ENCODE measurements at places on chromosomes 7 and 10. TPM values are rescaled to one million over a fixed set of nuclear protein-coding genes. Genes with fewer than 3 reads are reported as not detected.

DNA sequence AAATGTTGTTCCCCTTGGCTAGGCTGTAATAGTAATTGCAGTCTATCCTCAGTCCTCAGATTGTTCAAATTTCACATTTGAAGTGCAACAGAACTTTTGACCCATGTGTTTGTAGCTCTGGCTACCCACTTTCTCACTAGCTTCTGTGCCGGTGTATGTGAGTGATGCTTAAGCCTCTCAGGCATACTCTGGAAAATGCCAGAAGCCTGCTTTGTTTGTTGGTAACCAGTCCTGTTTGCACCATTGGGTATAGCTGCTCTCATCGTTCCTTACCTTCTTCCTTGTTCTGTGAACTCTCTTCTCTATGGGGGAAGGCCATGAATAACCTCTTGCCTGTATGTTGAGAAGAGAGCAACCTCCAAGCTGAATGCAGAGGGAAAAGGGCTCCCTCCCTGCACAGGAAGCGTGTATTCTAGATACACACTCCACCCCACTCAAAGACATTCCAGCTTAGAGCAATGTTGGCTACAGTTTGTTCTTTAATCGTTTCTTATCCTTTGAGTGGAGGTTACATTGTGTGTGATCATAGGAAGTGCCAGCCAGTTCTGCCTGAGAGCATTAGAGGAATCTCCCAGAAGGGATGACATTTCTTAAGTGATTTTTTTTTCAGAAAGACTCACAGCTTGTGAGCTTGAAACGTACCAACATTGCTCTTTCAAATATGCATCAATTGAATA, 40.5 kb downstream of the C1QL3 start:
- H3K27me3 ChIP-seq, result no peaks in the 10 kb centered on the region
- no peak overlapping the region for H3K4me3 ChIP-seq
- H3K27ac ChIP-seq, result no peak overlapping the region
- peaks cover 8% of the 10 kb centered on the region for H3K36me3 ChIP-seq
- DNase-seq, result no peak

Gene MARCHF5
- total RNA-seq, result 8.7 TPM

Gene FKBP6
- not detected for total RNA-seq

Gene TLX1
- total RNA-seq, result 7.0 TPM

All from stomach (tissue), 19 donors.